GM23338 (cell line): ENCODE measurements at places on chromosomes 13 and 19. TPM values are rescaled to one million over a fixed set of nuclear protein-coding genes. Genes with fewer than 3 reads are reported as not detected.

- H3K4me3 ChIP-seq = no peak overlapping the region
- H3K36me3 ChIP-seq = no peaks in the 10 kb centered on the region
- H3K27me3 ChIP-seq = no peaks in the 10 kb centered on the region
- H3K4me1 ChIP-seq = no peaks in the 10 kb centered on the region
Observed at GRCh38 chr13:24280720-24281119, 28.7 kb upstream of the C1QTNF9 start.

DNA sequence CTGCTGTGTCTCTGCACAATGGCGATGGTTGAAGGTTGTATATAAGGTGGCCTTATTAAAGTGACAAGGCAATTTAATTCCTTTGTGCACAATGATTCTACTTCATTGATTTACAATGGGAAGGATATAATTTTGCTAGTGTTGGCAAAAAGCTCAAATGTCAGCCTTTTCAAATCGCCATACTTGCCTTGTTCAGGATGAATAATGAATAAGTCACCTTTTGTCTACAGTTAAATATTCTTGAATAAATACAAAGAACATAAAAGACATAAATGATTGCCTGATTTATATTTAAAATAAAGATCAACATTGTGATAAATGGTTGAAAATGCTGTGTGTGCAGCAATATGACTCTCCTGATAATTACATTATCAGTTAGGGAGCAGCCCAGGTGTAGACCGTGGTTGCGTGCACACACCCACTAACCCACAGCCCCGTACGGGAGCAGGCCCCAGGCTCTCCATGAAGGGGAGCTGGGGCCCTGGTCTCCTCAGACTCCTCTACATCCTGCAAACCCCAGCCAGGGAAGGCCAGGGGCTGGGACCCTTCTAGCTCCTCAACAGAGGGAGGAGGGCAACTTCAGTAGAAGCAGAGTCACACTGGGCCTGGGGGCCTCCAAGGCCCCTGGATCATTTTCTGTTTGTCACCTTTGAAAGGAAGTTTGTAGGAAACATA lies 64.9 kb downstream of the TEX29 start:
- no peak overlapping the region for H3K4me3 ChIP-seq
- H3K4me1 ChIP-seq = no peaks in the 10 kb centered on the region
- no peak overlapping the region for H3K27ac ChIP-seq
- no peaks in the 10 kb centered on the region for H3K27me3 ChIP-seq
- DNase-seq = no peak

- no peak overlapping the region for H3K27ac ChIP-seq
- H3K4me3 ChIP-seq = no peak overlapping the region
- H3K27me3 ChIP-seq = no peaks in the 10 kb centered on the region
- H3K36me3 ChIP-seq = no peaks in the 10 kb centered on the region
Observed at GRCh38 chr13:112756511-112756966, 66.7 kb downstream of the ATP11A start.

- no peaks in the 10 kb centered on the region for H3K27me3 ChIP-seq
- DNase-seq = no peak
- no peaks in the 10 kb centered on the region for H3K36me3 ChIP-seq
- no peak overlapping the region for H3K27ac ChIP-seq
- H3K4me1 ChIP-seq = 0 out of 2 replicates have a peak, but pooled peaks cover 5% of the 10 kb centered on the region
Observed at GRCh38 chr13:101640788-101641400, 188.4 kb downstream of the ITGBL1 start.

DNA sequence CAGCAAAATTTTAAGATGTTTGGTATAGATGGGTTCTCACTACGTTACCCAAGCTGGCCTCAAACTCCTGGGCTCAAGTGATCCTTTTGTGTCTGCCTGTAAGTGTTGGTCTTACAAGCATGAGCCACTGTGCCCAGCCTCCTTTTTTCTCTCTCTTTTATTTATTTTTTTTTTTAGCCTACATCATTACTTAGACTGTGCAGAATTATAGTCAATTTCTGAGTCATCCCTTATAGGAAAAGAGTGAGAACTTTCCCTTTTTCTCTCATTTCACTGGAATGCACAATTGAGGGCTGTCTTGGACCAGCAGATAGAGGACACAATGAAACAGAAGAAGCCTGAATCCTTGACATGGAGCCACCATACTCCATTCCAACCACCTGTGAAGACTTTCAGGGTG lies 13.3 kb downstream of the TSKS start:
- H3K27ac ChIP-seq = no peak overlapping the region
- H3K36me3 ChIP-seq = no peaks in the 10 kb centered on the region
- DNase-seq = no peak
- H3K27me3 ChIP-seq = no peaks in the 10 kb centered on the region
- no peak overlapping the region for H3K4me3 ChIP-seq

The LILRA5 gene
- polyA plus RNA-seq = not detected in 2 replicates

The ZFP14 gene
- 8.6 and 9.0 TPM in 2 replicates for polyA plus RNA-seq

The SYNE4 gene
- polyA plus RNA-seq = 47.3 and 49.8 TPM in 2 replicates

The PINLYP gene
- 11.1 and 12.1 TPM in 2 replicates for polyA plus RNA-seq
